Cardiac ventricle fibroblast (primary cell): ENCODE measurements at places on chromosomes 7 and 10. TPM values are rescaled to one million over a fixed set of nuclear protein-coding genes. Genes with fewer than 3 reads are reported as not detected.

Gene TMEM106B
- total RNA-seq, result 33.1 and 66.0 TPM in 2 replicates

Gene TUBGCP2
- 30.7 and 40.2 TPM in 2 replicates for total RNA-seq

Gene ACTL6B
- total RNA-seq, result not detected in 2 replicates

Gene CUZD1
- total RNA-seq, result 0.20 and 0.56 TPM in 2 replicates

Gene HTR5A
- total RNA-seq, result not detected in 2 replicates

Gene PON1
- total RNA-seq, result not detected in 2 replicates

Gene GRID2IP
- total RNA-seq, result not detected in 2 replicates

Gene AP1S1
- 70.8 and 76.5 TPM in 2 replicates for total RNA-seq
